ENCODE measurements at places on chromosomes 5 and 9.

GRCh38 chr5:76180814-76181805, 97.9 kb downstream of the SV2C start:
- no peak for DNase-seq

GRCh38 chr5:59449905-59450644, 443.5 kb downstream of the PDE4D start:
- DNase-seq, result no peak

DNA sequence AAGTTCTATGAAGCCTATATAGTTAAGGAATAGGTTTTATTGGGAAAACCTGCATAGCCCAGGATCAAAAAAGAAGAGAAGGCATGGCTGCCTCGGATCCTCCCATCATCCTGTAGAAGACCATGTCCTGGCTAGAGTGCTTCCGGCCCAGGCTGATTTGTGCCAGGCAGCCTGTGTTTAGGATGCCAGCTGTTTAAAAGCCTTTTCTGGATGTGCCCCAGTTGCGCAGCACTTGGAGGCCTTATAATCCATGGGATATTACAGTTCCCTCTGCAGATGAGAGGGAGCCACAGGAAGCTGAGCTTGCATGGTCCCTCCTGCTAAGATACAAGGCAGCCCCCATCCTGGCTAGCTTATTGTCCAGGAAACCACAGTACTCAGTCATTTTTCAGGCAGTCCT, 97.9 kb downstream of the CHSY3 start:
- no peak for DNase-seq

DNA sequence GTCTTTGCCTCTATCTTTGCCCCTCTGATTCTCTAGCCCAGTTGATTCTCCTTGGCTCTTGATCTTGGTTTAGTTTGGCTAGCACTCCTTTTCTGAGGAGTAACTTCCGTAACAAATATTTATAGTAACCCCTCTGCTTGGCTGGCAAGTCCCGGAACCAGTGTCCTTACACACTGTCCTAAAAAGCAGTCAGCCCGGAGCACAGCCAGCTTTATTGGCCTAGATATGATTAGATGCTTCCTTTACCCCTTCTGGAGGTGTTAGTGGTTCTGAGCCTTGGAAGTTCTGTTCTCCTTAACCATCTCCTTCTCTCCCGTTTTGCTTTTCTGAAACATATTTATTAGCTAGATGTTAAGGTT, 17.0 kb upstream of the MSMP start:
- DNase-seq, result peak; percentile 66

DNA sequence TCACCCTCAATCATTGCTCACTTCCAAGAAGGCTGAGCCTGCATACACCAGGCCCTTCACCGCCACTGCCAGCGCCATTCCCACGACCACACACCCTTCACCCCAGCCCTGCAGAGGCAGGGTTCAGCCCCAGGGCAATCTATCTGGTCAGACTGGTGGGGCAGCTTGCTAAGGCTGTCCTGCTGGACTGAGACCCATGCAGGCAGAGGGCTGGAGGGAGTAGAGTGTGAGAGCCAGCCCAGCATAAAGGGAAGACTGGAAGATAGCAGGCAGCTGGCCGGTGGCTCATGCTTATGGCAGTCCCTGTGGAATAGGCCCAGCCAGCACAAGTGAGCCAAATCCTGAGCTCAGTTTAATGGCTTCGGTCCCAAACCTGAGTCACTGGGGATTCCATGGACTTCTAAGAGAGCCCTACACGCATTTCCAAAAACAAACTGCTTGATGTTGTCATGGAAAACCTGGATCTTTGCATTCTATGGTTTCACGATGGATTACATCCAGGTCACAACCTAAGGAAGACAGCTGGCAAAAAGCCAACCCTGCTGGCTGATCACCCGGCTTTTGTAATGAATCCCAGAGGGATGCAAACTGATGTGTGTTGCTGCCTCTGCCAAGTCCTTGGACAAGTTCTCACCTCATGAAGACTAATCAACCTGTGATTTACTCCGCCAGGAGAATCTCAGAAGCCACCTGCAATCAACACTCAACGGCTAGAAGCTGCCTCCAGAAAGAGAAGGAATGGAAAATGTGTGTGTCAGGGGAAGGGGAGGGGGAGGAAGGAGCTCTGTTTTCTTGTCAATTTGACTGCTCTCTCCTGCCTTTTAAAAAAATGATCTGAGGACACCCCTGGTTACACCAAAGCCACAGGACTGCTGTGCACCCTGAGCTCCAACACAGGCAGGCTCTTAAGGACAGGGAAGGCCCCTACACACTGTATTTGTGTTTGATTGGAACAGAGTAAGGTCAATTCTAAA, 143.6 kb downstream of the LHFPL2 start:
- DNase-seq, result peak; percentile 90

DNA sequence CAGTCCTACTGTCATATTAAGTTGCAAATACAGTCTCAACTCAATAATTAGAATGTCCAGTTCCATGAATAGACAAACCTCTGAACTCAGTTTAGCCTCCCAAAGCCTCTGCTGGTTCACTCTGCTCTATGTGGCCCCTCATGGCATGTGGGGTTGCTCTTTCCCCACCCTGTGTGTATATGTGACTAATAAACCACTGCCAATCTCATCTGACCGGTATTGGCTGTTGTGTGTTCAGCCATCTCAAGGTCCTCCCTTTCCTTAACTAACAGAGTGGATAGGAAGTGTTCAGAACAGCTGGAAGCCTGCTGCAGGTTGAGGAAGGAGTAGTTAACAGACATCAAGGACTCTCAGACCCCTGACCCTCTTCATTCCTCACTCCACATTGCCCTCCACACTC, 55.3 kb downstream of the IL33 start:
- no peak for DNase-seq

- DNase-seq, result peak; percentile 56
Observed at GRCh38 chr5:138824516-138824915, 50.6 kb downstream of the LRRTM2 start.

GRCh38 chr5:148815086-148815485, 11.3 kb upstream of the ADRB2 start:
- DNase-seq, result no peak

DNA sequence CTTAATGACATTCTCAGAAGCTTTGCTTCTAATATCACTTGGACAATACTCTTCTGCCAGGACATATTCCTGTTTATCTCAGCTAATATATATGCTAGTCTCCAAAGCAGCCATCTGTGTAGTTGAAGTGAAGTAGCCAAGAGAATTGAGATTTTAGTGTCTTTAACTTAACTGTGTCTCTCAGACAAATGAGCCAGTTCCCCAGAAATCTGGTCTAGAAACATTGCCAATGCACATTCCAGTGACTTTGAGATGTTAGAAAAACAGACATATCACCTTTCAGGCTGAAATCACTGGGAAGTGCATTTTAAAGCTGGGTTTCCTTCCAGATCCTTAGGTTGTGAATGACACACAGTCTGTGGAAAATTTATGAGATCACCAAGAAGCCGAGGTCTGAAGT, 114.6 kb downstream of the MTX3 start:
- no peak for DNase-seq

GRCh38 chr5:60851626-60852025, 7.6 kb upstream of the ELOVL7 start:
- no peak for DNase-seq

GRCh38 chr5:180487556-180487955, 6.6 kb upstream of the CNOT6 start:
- DNase-seq, result no peak

GRCh38 chr5:169009123-169009522, 291.8 kb downstream of the SLIT3 start:
- no peak for DNase-seq

GRCh38 chr5:120734033-120734432, 269.9 kb downstream of the PRR16 start:
- DNase-seq, result no peak

DNA sequence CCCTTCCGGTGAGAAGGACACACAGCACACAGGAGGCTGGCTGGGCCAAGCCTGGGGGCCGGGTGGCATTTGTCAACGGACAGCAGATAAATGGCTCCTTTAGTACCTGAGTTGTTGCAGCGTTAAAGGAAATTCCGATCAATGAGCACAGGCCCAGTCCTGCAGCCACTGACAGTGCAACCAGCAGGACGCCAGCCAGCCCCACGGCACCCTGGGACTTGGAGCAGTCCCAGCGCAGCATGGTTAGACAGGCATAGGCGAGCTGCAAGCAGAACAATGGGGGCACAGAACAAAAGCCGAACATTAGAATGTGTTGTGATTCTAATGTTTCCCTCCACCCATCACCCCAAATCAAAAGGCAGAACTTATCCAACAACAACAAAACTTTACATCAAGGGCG, 39.3 kb downstream of the PTCH1 start:
- no peak for DNase-seq

GRCh38 chr9:135783540-135784245, 81.7 kb downstream of the KCNT1 start:
- no peak for DNase-seq

GRCh38 chr5:94632024-94632423, 13.6 kb downstream of the SLF1 start:
- no peak for DNase-seq

DNA sequence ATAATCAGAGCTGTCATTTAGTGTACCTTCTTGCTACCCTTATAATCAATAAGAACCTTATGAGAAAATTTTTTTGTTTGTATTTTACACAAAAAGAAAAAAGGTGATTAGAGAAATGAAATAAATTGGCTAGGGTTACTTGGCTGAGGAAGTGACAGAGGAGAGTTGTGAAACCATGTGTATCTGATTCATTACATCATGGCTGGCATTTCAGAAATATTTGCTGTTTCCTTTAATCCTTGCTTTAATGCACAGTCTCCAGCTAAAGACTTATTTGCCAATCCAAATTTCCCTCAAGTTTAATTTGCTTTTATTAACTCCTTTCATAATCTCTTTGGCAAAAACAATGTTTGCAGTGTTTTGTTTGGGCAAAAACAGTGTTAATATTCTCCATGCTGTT, 543.1 kb downstream of the KIF4B start:
- DNase-seq, result no peak

- DNase-seq, result no peak
Observed at GRCh38 chr5:55894135-55894534, 43.0 kb downstream of the IL31RA start.

GRCh38 chr5:151483647-151484046, 36.2 kb downstream of the SLC36A1 start:
- no peak for DNase-seq

DNA sequence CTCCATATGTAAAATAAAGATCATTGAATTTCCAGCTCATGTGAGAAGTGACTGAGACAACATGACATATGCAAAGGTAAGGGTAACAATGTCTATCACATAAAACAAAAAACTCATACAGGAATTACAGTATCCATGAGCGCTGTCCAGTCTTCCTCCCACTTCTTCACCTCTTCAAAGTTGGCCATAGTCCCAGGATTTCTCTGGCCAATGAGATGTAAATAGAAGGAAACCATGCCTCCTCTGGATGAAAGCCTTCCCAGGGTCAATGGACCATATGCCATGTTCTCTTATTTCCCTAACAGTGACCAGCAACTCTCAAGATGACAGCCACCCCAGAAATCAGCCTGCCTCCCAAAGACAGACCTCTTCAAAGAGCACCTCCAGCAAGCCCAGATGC, 75.5 kb downstream of the SEMA5A start:
- DNase-seq, result no peak

GRCh38 chr9:87613265-87614111, 112.4 kb upstream of the CTSL start:
- no peak for DNase-seq

DNA sequence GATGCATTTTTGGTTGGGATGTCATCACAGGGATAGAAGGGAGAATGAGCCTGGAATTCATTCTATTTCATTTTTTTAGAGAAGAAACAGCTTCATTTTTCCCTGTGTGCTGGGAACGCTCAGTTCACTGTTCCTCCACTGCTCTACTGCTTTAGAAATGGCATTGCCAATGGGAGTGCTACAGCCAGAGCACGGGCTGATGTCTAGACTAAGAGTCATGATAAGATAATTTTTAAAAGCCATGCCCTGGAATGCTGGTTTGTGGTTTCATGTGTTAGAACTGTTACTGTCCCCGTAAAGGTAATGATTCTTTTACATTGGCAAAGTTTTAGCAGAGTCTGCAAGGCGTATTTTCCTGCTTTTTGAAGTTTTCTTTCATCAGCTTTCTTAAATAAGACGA, 119.6 kb downstream of the SEMA6A start:
- no peak for DNase-seq

- DNase-seq, result no peak
Observed at GRCh38 chr9:122076117-122076516, 17.0 kb downstream of the TTLL11 start.

- peak; percentile 74 for DNase-seq
Observed at GRCh38 chr9:33151007-33151557, 16.1 kb downstream of the B4GALT1 start.

DNA sequence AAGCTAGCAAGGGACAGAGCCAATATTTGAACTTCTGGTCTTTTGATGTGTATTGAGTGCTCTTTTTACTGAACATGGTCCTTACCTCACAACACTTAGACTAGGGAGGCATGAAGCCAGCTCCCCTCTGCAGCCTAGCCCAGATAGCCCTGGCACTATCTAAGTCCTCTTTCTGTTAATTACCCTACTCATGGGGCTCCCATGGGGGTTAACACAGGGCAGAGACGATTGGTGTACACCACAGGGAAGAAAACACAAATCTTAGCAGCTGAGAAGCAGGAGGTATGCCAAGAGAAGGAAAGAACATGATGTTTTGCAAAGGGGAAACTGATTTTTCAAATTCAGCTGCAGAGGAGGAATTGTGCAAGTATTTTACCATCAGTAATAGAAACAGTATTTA, 383.8 kb downstream of the TMEM232 start:
- no peak for DNase-seq

- no peak for DNase-seq
Observed at GRCh38 chr9:93126151-93126781, 7.8 kb downstream of the NINJ1 start.

GRCh38 chr5:38207343-38207742, 51.0 kb upstream of the EGFLAM start:
- no peak for DNase-seq

DNA sequence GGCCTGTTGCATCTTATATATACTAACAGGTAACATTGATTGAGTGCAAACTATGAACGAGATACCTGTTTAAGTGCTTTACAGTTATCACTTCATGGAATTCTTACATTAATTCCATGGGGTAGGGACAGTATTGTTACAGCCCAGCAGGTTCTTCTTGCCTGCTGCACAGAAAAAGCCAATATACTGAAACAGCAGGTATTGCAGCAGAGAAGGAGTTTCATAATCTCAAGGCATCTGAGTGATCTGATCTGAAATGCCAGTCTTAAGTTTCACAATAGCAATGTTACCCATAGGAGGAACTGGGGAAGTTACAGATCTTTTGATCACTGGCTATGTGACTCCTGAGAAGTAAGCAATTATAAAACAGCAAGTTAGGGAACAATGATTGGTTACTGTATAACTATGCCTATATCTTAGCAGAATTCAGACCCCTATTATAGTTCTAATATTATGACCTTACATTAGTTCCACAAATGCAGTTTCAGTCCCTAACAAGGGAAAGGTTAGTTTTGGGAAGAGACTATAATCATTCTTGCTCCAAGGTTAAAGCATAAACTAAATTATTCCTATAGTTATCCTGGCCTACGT, 126.5 kb upstream of the BNC2 start:
- DNase-seq, result no peak
